ENCODE measurements at places on chromosomes 6 and 20. TPM values are rescaled to one million over a fixed set of nuclear protein-coding genes. Genes with fewer than 3 reads are reported as not detected.

Gene ANKS1A
- total RNA-seq = 29.1 TPM

Gene BEND6
- total RNA-seq = 0.35 TPM

Gene CDSN
- total RNA-seq = not detected

Gene DOK5
- 1.8 TPM for total RNA-seq

Gene RRP36
- total RNA-seq = 27.6 TPM

Gene SLC22A16
- total RNA-seq = not detected

Gene LTB
- 0.40 TPM for total RNA-seq

Gene RIMS4
- total RNA-seq = 0.12 TPM

Gene WFDC5
- not detected for total RNA-seq

Gene FAM162B
- total RNA-seq = 3.6 TPM

Gene TTLL9
- not detected for total RNA-seq

Gene SCRT2
- not detected for total RNA-seq

Gene C20orf141
- not detected for total RNA-seq

Gene PSORS1C2
- total RNA-seq = not detected

Gene SRSF6
- total RNA-seq = 56.5 TPM

Gene SMPDL3A
- 4.4 TPM for total RNA-seq

Gene PXDC1
- total RNA-seq = 25.0 TPM

Gene XKR7
- not detected for total RNA-seq

Gene APOM
- total RNA-seq = 2.4 TPM

Gene NRSN1
- total RNA-seq = not detected

Gene ECI2
- 157 TPM for total RNA-seq

All from left ventricle myocardium superior (tissue), 1 donor.